Activated naive CD8-positive, alpha-beta T cell treated with anti-CD3 and anti-CD28 coated beads, Interleukin-2, amount 10 ng/mL, durations not matched to agents 7 days and 5 days (primary cell): ENCODE measurements at places on chromosomes 16 and 17. TPM values are rescaled to one million over a fixed set of nuclear protein-coding genes. Genes with fewer than 3 reads are reported as not detected.

The THUMPD1 gene
- total RNA-seq, result 53.6 TPM

The PITPNM3 gene
- total RNA-seq, result 0.77 TPM

The CACNG1 gene
- not detected for total RNA-seq

The LYZL6 gene
- total RNA-seq, result not detected

The AANAT gene
- not detected for total RNA-seq

The ASPA gene
- not detected for total RNA-seq

The OR1A1 gene
- total RNA-seq, result not detected

The KRTAP9-8 gene
- total RNA-seq, result not detected

- no peaks in the 10 kb centered on the region for H3K36me3 ChIP-seq
- no peak overlapping the region for H3K4me3 ChIP-seq
- H3K4me1 ChIP-seq, result no peaks in the 10 kb centered on the region
- H3K27me3 ChIP-seq, result peaks cover 4% of the 10 kb centered on the region
- H3K27ac ChIP-seq, result no peak overlapping the region
Observed at GRCh38 chr17:56610321-56610720, 16.8 kb downstream of the NOG start.

- H3K4me1 ChIP-seq, result peaks cover 65% of the 10 kb centered on the region
- H3K4me3 ChIP-seq, result no peak overlapping the region
- peak overlapping the region; percentile 70 for H3K27ac ChIP-seq
- H3K36me3 ChIP-seq, result peaks cover 12% of the 10 kb centered on the region
- H3K27me3 ChIP-seq, result no peaks in the 10 kb centered on the region
Observed at GRCh38 chr17:67476787-67477335, 99.8 kb downstream of the PITPNC1 start.

DNA sequence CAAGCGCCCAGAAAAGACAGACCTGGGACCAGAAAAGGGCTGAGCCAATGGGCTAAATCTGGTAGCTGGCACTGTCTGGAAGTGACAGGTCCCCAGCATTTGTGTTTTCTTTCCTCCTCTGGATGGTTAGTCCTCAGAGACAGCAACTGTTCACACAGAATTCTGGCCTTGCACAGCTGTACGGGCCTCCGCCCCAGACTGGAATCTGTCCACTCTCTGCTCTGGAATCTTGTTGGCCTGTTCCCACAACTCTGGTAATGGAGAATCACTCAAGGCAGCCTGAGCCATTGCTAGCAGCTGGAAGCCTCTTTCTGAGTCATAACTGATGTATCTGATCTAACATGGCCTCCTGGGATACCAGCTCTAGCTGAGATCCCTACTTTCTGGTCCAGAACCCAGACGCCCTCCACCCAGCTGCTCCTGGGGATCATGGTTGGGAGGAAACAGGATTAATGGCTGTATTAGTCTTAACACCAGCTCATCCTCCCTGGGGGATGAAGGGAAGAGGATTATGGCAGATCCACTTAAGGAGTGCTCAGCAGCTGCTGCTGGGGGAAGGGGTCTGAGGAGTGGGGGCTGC is 9.1 kb downstream of the ZNF668 start:
- H3K27ac ChIP-seq, result peak overlapping the region; percentile 92
- H3K4me1 ChIP-seq, result peaks cover 49% of the 10 kb centered on the region
- H3K27me3 ChIP-seq, result no peaks in the 10 kb centered on the region

- peaks cover 9% of the 10 kb centered on the region for H3K4me1 ChIP-seq
- H3K27ac ChIP-seq, result no peak within 1 kb of the TSS
- no peak for DNase-seq
- H3K27me3 ChIP-seq, result no peaks in the 10 kb centered on the region
Observed at GRCh38 chr17:42844271-42844670, at the start of gene AOC2. Gene AOC2, plus strand, starts transcription at chr17:42844580. Its CDS starts 47 bp downstream, at chr17:42844627.

DNA sequence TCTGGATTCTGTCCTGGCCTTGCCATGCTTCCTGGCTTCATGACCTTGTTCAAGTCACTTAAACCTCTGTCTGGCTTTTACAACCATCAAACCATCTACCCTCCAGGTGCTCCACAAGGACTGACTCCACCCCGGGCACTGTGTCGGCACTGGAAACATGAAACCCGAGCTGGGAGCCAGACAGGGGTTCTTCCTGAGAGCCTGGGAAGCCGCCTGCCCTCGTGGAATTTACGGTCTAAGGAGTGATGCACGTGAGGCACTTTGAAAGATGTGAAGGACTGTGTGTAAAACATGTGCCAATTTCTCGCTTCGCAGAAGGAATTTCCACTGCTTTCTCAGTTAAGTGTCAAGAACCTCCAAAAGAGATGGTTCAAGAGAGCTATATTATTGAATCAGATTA is 11.6 kb downstream of the CDK5R1 start:
- DNase-seq, result no peak
- no peaks in the 10 kb centered on the region for H3K27me3 ChIP-seq
- no peaks in the 10 kb centered on the region for H3K36me3 ChIP-seq
- peaks cover 18% of the 10 kb centered on the region for H3K4me1 ChIP-seq

DNA sequence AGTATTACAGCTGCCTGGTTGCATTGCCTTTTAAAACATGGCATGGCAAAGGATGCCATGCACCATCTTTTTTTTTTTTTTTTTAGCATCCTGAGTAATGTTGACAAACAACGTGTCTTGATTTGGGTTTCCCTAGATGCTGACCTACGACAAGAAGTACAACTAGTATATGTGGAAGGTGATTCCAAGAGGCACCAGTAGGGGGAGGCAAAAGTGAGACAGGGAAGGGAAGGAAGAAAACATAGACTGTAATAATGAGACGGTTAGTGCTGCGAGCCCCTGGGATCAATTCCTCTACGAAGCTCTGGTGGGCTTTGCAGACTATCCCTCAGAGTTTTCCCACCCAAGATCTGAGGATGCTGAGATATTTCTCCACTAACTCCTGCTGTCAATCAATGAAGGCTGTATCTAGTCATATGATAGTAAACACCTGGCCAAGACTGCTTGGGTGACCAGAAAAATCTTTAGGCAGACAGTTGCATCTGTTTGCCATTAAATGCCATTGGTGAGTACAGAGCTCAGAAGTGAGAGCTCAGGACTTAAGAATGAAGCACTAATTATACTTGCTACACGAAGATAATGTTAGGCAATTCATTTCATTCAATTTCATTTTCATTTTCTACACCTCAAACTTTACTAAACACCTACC is 458.6 kb upstream of the GOT2 start:
- no peak overlapping the region for H3K4me3 ChIP-seq
- DNase-seq, result no peak
- H3K36me3 ChIP-seq, result no peaks in the 10 kb centered on the region
- no peaks in the 10 kb centered on the region for H3K4me1 ChIP-seq
- no peaks in the 10 kb centered on the region for H3K27me3 ChIP-seq

GRCh38 chr16:55189682-55190636 is 134.0 kb upstream of the IRX6 start:
- no peak overlapping the region for H3K4me3 ChIP-seq
- DNase-seq, result no peak
- H3K36me3 ChIP-seq, result no peaks in the 10 kb centered on the region
- H3K4me1 ChIP-seq, result no peaks in the 10 kb centered on the region

- no peak overlapping the region for H3K27ac ChIP-seq
- no peaks in the 10 kb centered on the region for H3K4me1 ChIP-seq
- H3K4me3 ChIP-seq, result no peak overlapping the region
- no peaks in the 10 kb centered on the region for H3K27me3 ChIP-seq
- H3K36me3 ChIP-seq, result peaks cover 2% of the 10 kb centered on the region
Observed at GRCh38 chr17:1077581-1077985, 80.7 kb downstream of the TIMM22 start.

GRCh38 chr17:44095647-44096496 is 25.3 kb downstream of the G6PC3 start:
- H3K4me3 ChIP-seq, result peak overlapping the region; percentile 25
- H3K36me3 ChIP-seq, result no peaks in the 10 kb centered on the region
- no peaks in the 10 kb centered on the region for H3K27me3 ChIP-seq
- DNase-seq, result no peak
- H3K27ac ChIP-seq, result peak overlapping the region; percentile 30

- peak overlapping the region; percentile 66 for H3K27ac ChIP-seq
- H3K27me3 ChIP-seq, result no peaks in the 10 kb centered on the region
- DNase-seq, result no peak
- peaks cover 41% of the 10 kb centered on the region for H3K36me3 ChIP-seq
- no peak overlapping the region for H3K4me3 ChIP-seq
Observed at GRCh38 chr16:10965440-10966061, 21.2 kb downstream of the CLEC16A start.

- H3K36me3 ChIP-seq, result no peaks in the 10 kb centered on the region
- H3K4me3 ChIP-seq, result no peak overlapping the region
- peaks cover 6% of the 10 kb centered on the region for H3K4me1 ChIP-seq
- H3K27ac ChIP-seq, result no peak overlapping the region
Observed at GRCh38 chr17:38982858-38983746, 15.9 kb upstream of the FBXO47 start.

DNA sequence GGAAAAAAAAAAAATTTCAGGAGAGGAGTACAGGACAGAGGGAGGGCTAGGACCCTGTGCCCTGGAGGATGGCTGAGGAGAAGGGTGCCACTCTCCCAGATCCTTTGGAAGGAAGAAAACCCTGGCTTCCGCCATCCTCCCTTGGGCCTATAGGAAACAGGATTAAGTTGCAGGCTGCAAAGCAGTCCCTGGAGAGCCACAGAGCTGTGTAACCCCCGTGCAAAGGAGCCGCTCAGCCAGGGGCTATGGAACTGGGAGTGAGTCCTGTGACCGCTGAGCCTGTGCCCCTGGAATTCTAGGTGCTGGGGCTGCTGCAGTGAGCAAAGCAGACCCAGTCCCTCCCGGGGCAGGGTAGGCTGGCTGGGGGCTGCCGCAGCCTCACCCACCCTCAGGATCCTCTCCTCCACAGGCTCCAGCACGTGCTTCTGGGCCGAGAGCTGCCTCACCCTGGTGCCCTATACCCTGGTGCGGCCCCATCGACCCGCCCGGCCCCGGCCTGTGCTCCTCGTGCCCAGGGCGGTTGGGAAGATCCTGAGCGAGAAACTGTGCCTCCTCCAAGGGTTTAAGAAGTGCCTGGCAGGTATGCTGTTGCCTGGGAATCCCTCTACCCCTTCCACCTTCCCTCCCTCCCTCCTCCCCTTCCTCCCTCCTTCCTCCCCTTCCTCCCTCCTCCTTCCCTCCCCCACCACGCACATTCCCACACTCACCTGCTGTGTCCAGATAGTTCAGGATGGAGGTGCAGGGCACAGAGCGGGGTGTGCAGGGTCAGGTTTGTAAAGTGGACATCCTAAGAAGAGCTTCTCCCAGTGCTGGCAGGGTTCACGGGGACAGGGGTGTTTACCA is 15.3 kb downstream of the SGSH start:
- no peak for DNase-seq
- no peaks in the 10 kb centered on the region for H3K4me1 ChIP-seq
- no peaks in the 10 kb centered on the region for H3K36me3 ChIP-seq
- no peak overlapping the region for H3K27ac ChIP-seq

GRCh38 chr16:69568676-69569075 is 2.9 kb downstream of the NFAT5 start:
- H3K4me1 ChIP-seq, result peaks cover 36% of the 10 kb centered on the region
- H3K27me3 ChIP-seq, result no peaks in the 10 kb centered on the region
- DNase-seq, result no peak
- H3K27ac ChIP-seq, result no peak overlapping the region
- H3K4me3 ChIP-seq, result no peak overlapping the region
- H3K36me3 ChIP-seq, result peaks cover 4% of the 10 kb centered on the region

- H3K4me1 ChIP-seq, result no peaks in the 10 kb centered on the region
- peaks cover 9% of the 10 kb centered on the region for H3K27me3 ChIP-seq
- H3K36me3 ChIP-seq, result no peaks in the 10 kb centered on the region
- no peak for DNase-seq
- H3K27ac ChIP-seq, result no peak overlapping the region
- no peak overlapping the region for H3K4me3 ChIP-seq
Observed at GRCh38 chr17:51802544-51802943, 356.0 kb downstream of the CA10 start.

- H3K27ac ChIP-seq, result no peak overlapping the region
- no peak overlapping the region for H3K4me3 ChIP-seq
- DNase-seq, result no peak
- H3K36me3 ChIP-seq, result no peaks in the 10 kb centered on the region
Observed at GRCh38 chr16:12059216-12059769, 82.8 kb downstream of the SNX29 start.
